Left colon (tissue), 2 donors: ENCODE measurements at places on chromosomes 2 and 18. TPM values are rescaled to one million over a fixed set of nuclear protein-coding genes. Genes with fewer than 3 reads are reported as not detected.

Gene CD8B2
- 0.08 TPM for total RNA-seq

Gene LAMA1
- 13.4 TPM for total RNA-seq

GRCh38 chr2:42216694-42217093, 47.5 kb downstream of the EML4 start:
- no peak for DNase-seq

- DNase-seq = no peak
These were observed 520 bp downstream of the GLS start for GRCh38 chr2:190881084-190881597.

DNA sequence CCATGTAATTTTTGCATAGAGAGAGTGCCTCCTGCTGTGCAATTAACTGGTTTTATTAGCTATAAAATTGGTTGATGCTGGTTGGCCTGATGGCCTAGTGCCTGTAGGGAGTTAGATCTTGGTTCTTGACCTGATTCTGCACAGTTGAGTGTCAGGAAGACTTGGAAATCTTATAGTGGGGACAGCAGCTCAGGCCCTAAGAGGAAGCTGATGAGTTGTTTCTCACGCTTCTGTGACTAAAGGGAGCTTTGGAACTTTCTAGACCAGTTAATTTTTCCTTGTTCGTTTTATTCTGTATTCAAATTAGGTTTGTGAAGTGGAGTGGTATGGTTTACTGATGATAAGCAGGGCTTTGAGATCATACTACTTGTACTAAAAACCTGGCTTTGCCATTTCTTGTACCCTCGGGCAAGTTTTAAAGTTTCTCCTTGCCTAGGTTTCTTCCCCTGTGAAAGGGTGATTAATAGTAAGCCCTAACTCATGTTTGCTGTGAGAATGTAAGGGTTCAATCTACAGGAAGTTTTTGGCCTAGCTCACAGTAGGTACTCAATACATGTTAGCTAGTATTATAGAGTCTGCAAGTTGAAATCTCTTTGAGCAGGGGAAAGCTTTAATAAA, 82.1 kb downstream of the MAP3K20 start:
- no peak for DNase-seq

- DNase-seq = no peak
These were observed 77.3 kb downstream of the POLE4 start for GRCh38 chr2:75035444-75036353.
